Panc1 (cell line): ENCODE measurements at places on chromosomes 4 and X. TPM values are rescaled to one million over a fixed set of nuclear protein-coding genes. Genes with fewer than 3 reads are reported as not detected.

DNA sequence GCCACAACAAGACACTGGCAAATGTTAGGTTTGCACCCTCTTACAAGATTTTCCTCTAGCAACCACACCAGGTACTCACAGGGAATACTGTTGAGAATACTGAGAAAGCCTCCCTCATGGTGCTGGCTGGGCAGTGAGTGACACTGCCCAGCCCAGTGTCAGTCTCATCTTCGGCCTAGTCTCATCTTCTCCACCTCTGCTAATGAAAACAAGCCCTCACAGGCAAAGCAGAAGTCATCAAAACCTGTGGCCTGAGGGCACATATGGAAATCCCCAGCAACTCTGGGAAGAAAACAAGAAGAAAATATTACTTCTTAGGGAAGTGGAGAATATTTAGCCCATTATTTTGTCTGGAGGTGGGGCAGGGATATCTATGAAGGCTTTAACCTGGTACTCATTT is 7.9 kb upstream of the ADAM29 start:
- DNase-seq: no peak

RAB33A gene
- total RNA-seq: 2.2 TPM

DNA sequence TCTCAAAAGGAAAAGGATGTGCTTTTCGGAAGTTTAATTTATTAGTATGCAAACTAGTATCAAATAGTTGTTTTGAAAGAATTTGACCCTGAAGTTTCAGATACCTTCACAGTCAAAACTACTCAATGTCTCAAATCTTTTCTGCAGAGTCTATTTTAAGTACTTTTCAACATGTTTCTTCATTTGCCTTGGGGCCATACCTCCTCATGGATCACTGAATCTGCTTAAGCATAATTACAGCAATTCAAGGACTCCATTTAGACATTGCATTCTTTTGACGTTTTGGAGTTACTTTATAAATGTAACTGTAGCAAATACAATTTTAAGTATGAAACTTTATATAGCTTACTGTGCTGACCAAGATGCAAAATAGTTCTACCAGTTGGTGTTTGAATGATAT is 25.5 kb downstream of the PALLD start:
- no peak for DNase-seq

- DNase-seq: no peak
These were observed 33.5 kb downstream of the GUCY2F start for GRCh38 chrX:109448282-109448938.

GRCh38 chr4:185965426-185966384 is 103.3 kb upstream of the TLR3 start:
- no peak for DNase-seq

PDZD11 gene
- total RNA-seq: 102 TPM

DNA sequence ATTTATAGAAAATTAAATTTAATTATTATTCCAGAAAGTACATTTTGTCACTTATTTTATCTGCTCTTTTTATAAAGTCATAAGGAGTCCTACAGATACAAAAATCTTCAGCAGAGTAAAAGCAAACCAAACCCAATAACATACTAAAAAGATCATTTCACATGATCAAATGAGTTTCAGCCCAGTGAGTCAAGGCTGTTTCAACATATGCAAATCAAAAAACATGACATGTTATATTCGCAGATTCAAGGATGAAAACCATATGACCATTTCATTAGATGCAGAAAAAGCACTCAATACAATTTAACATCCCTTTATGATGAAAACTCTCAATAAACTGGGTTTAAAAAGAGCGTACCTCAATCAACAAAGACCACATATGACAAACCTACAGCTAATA is 214.3 kb downstream of the FAT4 start:
- no peak for DNase-seq

DNA sequence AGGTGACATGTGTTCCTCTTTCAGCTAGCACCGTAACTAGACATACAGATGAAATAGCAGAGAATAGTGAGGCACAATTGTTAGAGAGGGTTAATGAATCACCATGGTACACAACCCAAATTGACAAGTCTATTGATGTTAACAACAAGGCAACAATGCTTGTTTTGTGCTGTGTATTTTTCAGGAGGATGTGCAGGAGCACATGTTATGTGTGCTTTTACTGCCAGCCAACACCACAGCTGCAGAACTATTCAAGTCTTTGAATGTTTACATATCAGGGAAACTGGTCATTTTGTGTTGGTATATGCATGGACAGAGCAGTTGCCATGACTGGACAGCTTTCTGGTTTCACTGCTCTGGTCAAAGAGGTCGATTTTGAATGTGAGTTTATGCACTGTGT is 32.8 kb downstream of the STBD1 start:
- DNase-seq: no peak

DNA sequence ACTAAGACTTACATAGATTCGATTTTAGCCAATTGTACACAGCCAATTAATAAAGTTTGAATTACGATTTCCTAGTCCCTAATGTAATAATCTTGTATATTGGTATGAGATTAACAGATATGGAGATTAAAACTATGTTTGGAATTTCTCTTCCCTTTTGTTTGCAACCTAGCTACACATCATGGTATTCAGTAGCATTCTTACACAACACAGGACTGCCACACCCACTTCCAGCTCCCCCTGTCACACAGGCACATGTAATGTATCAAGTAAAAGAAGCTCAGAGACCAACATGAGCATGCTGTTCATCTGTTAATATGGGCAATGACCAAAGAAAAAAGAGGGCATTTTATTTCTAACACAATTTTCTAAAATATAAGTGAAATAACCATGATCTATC is 12.8 kb downstream of the SLC6A14 start:
- DNase-seq: no peak

UGT2B7 gene
- total RNA-seq: not detected

DNA sequence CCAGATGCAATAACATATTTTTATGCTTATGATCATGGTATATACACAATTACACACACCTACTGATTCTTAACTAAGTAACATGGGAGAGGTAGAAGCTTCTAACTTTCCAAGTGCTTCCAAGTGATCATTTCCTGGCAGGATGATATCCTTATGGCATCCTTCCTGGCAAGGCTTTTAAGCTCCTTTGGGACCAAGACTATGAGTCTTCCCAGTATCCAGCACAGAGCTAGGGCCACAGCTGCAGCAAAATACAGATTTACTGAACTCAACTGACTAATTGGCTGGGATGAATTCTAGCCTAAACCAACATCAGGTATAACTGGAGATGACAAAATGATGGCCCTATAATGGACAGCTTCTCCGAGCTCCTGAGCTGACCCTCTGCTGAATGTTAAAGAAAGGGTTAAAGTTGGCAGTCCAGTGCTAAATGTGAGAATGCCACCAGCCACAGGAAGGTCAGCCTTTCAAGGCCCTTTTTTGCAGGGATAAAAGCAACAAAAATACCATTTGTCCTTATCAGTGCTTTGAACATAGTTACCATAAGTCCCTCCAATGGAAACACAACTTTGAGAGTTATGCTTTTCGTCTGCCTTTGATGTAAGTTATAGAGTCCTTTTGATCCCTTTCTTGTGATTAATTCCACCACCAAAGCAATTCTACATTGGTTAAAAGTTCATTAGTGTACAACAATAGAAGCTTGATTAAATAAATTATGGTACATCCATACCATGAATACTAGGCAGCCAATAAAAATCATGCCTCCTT is 73.4 kb downstream of the MGST2 start:
- DNase-seq: no peak

- DNase-seq: no peak
These were observed 30.6 kb downstream of the GUCY1B1 start for GRCh38 chr4:155789391-155789790.

PGAM4 gene
- total RNA-seq: not detected

MAGED2 gene
- total RNA-seq: 69.5 TPM

DNA sequence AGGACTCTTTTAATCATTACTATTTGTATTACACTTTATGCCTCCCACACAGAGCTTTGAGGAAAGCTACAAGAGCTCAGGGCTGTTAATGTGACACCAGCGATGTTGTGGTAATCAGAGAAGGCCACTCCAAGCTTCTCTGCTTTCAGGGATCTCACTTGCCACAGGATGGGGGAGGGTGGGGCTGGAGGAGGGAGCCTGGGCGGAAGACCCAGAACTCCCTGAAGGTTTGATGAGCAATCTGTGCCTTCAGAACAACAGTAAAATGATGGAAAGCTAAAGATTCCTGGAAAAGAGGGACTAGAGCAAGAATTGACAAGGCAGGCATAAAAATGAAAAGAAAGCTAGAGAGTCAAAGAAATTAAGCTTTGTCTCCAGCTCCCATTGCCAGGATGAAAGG is 75.6 kb downstream of the MAML3 start:
- no peak for DNase-seq

DNA sequence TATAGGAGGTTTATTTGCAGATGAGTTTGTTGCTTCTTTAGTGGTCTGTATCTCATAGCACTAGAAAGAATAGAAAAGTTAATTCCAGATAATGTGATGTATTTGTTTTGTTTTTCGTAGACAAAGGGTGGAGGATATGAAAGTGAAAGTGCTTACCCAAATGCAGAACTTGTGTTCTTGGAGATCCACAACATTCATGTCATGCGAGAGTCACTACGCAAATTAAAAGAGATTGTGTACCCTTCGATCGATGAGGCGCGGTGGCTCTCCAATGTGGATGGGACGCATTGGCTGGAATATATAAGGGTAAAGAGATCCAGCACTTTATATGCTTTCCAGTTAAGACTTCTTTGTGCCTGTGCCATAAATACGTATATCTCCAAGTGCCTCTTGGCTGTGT is 43.3 kb downstream of the MTMR1 start:
- no peak for DNase-seq

GRCh38 chr4:117983541-117984365 is 50.5 kb upstream of the NDST3 start:
- DNase-seq: no peak

VCX gene
- not detected for total RNA-seq

GRCh38 chr4:94803181-94803580 is 45.4 kb downstream of the BMPR1B start:
- no peak for DNase-seq

DNA sequence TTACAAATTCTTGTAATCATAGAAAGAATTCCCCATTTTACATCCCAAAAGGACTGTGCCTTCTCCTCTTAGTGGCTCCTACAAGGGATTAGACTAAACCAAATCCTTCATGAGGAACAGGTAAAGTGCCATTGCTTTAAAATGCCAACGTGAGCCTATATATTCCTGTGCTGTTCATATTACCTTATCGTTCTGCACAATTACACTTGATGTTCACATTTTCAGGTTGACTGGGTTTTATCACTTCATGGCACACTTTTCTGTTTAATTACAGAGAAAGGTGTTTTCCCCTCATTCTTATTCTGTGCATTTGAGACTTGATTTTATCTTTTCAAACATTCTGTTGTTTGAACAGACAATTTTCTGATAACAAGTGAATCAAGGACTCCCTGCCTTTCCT is 645.6 kb upstream of the FTHL17 start:
- DNase-seq: no peak

- DNase-seq: no peak
These were observed 177.9 kb upstream of the RAI2 start for GRCh38 chrX:18039023-18039422.

DNA sequence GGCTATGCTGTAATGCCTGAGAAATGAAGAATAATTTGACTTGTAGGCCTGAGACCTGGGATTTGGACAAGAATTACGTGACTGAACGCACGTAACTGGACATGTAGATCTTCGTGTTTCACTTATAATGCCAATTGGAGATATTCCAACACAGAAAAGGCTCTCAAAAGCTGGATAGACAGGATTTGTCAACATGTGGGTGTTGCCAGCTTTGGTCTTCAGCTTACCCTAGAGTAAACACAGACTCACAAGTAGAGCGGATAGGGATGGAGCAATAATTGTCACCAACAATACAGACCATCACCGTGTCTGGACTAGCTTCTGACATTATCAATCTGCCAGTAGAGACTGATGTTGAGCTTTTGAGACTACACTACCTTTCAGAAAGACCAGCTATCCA is 1511.0 kb upstream of the ADGRL3 start:
- no peak for DNase-seq

SLC49A3 gene
- 0.62 TPM for total RNA-seq

CXCR3 gene
- not detected for total RNA-seq

NOA1 gene
- 11.8 TPM for total RNA-seq

DNA sequence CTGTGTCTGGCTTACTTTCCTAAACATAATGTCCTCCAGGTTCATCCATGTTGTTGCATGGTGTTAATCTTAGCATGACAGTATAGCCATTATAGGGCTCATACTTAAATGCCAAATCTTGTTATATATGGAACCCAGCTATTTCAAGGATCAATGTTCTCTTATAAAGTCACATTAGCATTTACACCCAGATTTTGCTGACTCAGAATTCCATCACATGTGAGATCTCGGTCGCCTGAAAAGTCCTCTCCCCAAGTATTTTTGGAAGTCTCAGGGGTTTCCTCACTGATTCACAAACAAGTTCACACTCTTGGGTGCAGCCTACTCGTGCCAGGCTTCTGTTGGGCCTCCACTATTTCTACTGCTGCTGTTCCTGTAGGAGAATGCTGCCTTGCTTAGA is 19.9 kb upstream of the C4orf51 start:
- DNase-seq: no peak

MAGEB10 gene
- total RNA-seq: not detected

DUX4 gene
- not detected for total RNA-seq

GRCh38 chrX:118211891-118212816 is 95.5 kb upstream of the KLHL13 start:
- no peak for DNase-seq

USP27X gene
- total RNA-seq: 3.1 TPM
